ENCODE measurements at places on chromosomes 5 and 9.

DNA sequence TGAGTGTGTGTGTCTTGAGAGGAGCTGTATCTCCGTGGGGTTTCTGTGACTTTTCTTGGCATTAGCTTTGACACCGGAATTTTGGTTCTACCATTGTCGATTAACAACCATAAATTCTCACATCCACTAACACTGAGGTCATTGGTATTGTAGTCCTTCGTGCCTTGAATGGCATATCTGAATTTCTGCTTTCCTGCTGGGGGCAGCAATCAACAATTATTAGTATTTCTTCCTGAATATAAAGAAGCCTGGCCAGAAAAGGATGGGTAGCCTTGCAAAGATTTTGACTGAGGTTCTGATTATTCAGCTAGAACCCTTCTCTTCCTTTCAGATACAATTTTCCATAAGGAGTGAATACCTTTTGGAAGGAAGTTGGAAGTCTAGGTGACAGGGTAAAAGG lies 33.5 kb upstream of the SHOC1 start:
- DNase-seq, result no peak

DNA sequence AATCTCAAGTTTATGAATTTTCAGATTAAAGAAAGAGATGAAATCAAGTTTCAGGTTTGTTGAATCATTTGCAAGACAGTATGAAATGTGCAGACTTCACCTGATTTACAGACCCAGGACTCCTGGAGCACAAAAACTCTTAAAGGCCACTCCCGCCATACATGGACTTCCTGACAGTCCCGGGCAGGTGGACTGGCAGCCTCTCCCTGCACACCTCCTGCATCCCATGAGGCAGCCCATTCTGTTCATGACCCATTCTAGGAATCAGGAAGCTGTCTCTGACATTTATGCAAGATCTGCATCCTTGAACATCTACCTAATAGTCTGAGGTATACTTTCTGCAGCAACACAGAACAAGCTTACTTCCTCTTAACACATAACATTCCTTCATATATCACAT lies 5.9 kb downstream of the DDX31 start:
- DNase-seq, result no peak

DNA sequence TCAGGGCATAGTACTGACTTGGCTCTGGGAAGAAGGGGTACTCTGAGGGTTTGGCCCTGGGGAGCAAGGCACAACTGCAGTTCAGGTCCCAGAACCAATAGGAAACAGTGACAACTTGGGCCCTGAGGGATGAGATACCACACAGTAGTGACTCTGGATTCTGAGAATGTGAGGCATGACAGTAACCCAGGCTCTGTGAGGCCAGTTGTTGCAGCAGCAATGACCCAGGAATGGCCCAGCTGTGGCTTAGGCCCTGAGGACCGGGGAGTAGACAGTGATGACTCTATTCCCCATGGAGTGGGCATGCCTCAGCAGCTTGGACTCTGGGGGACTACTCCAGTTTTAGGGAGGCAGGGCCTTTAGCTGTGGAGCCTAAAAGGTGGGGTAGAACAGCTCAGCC lies 21.5 kb upstream of the NFIL3 start:
- DNase-seq, result no peak

DNA sequence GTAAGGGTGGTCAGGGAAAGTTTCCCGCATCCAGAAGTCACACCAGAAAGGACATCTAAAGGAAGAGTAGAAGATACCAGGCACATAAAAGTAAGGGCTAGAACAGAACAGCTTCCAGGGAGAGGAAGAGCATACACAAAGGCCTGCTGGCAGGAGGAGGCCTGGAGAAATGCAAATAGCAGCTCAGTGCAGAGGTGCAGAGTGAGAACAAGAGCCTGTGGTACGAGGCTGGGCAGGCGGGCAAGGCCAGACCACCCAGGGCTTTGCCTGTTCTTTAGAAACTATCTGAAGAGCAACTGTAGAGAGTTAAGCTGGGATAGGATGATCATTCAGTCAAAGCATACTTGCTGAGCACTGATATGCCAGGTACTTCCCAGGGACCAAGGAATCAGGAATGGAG lies 115.3 kb downstream of the DROSHA start:
- DNase-seq, result no peak

DNA sequence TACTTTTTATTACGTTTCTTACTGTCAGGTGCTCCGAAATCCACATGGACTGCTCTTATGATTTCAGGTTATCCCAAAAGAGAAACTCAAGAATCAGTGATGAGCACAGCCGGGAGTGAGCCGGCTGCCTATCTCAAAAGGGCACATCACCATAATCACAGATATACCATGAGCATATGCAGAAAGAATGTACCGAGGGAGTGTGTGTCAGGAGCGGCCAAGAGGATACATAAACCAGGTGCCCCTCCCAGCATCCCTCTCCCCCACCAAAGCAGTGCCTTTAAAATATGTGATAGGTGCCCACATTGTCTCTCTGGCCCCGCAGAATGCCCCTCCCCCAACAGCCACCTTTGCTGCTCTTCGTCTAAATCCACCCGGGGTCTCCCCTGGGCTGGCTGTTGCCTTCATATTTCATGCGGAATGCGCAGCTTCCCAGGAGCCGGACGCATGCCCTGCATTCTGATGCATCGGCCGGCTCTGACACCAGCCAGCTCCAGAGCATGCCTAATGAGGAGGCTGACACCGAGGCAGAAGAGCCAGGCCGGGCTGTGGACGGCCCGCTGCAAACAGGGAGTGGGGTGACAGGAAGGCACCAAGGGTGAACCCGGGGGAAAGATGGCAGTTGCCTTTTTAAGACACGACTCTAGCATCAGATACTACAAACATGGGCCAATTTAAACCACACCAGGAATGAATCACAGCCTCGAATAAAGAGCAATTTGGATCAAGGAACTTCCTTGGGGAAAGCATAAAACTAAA lies 652.3 kb downstream of the BNC2 start:
- no peak for DNase-seq

DNA sequence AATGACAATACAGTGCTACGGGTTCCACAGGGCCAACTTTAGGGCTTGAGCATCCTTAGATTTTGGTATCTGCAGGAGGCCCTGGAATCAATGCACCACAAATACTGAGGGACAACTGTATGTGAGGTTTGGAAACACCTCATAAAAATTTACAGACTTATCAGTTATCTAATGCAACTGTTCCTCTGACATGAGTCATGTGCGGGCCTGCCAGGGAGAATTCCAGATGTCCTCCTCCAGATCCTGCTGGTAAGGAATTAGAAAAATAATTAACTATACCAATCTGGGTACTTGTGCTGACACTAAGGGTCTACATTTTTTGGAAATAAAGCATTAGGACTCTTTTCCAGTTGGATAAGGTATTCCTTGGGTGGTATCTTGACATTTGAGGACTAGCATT lies 333.3 kb downstream of the ARRDC3 start:
- no peak for DNase-seq

- DNase-seq, result no peak
Observed at GRCh38 chr9:131992906-131993657, 86.6 kb downstream of the MED27 start.

- no peak for DNase-seq
Observed at GRCh38 chr5:88049156-88049555, 219.5 kb downstream of the TMEM161B start.

GRCh38 chr9:27086818-27087680 lies 22.0 kb upstream of the TEK start:
- DNase-seq, result no peak

GRCh38 chr5:73442996-73443627 lies 5.5 kb downstream of the FOXD1 start:
- no peak for DNase-seq

DNA sequence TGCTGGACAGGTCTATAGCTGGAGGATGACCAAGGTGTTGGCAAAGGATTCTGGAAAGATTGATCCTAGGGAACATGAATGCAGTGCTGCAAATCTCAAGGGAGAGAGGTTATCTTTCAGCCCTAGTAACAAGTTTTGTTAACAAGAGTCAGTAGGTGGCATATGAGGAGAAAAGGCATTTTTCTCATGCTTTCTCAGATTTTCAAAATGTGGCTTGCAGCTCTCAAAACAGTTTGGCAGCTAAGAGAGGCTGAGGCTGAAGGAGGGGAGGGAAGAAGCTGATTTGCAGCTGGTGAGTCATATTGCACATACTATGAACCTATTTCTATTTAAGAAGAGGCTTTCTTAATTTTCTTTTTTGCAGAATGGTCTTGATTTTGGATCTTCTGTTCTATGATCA lies 64.3 kb upstream of the PCA3 start:
- DNase-seq, result no peak

DNA sequence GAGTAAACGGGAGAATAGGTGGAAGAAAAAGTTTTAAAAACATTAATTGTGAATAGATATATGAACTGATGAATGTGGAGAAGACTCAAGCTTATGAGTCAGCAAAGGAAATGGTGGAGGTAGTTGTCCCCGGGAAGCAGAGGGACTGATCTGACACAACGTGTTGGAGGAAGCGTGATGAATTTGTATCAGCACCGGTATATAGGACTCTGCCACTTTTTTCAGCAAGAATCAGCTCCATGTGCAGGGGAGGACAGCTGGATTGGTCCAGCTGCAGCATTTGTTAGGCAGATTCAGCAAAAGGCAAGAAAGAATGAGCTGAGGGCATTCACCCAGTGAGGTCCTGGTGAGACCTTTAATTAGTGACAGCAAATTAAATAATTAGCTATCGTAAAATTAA lies 276.0 kb downstream of the TENT4A start:
- DNase-seq, result no peak

DNA sequence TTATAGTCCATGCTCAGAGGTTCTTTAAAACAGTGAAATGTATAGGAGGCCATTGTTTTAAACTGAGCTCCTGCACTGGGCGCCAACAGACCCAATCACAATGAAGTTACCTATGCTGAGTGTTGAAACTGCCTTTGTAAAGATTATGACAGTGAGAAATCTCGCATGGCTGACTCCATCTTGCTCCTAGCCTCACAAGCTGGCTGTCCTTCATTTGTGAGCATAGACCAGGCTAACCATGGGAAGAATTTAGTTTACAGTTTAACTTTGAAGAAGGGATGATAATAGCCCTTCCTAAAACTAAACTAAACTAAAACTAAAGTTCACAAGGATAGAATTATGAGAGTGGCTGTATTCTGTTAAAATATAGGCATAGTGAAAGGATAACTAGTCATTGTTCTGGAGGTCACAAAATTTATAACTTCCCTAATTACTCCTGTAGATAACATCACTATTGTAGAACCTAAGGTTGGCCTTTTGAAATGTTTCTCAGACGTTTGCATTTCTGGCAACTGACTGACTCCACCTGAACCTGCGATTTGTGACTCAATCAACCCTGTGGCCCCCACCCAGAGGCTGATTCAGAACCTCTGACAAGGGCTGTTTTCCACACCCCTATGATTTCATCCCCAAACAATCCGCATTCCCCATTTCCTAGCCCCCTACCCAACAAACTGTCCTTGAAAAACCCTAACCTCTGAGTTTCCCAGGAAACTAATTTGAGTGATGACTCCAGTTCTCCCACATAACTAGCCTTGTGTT lies 59.1 kb downstream of the HMHB1 start:
- no peak for DNase-seq

DNA sequence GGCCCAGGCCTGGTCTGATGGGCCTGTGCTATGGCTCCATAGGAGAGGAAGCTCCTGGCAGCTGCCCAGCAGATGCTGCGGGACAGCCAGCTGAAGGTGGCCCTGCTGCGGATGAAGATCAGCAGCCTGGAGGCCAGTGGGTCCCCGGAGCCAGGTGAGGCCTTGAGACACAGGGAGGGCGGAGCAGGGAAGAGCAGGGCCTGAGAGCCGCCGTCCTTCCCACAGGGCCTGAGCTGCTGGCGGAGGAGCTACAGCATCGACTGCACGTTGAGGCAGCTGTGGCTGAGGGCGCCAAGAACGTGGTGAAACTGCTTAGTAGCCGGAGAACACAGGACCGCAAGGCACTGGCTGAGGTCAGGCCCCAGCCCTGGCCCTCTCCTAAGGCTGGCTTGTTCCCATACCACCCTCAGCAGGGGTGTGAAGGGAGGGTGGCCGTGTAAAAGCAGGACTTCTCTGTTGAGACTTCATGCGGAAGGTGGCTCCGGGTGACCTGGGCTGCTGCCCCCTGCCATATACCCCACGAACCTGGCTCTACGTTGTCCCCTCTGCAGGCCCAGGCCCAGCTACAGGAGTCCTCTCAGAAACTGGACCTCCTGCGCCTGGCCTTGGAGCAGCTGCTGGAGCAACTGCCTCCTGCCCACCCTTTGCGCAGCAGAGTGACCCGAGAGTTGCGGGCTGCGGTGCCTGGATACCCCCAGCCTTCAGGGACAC lies 4.5 kb downstream of the PKN3 start:
- no peak for DNase-seq

- DNase-seq, result no peak
Observed at GRCh38 chr5:52328220-52328806, 459.4 kb upstream of the ITGA1 start.

DNA sequence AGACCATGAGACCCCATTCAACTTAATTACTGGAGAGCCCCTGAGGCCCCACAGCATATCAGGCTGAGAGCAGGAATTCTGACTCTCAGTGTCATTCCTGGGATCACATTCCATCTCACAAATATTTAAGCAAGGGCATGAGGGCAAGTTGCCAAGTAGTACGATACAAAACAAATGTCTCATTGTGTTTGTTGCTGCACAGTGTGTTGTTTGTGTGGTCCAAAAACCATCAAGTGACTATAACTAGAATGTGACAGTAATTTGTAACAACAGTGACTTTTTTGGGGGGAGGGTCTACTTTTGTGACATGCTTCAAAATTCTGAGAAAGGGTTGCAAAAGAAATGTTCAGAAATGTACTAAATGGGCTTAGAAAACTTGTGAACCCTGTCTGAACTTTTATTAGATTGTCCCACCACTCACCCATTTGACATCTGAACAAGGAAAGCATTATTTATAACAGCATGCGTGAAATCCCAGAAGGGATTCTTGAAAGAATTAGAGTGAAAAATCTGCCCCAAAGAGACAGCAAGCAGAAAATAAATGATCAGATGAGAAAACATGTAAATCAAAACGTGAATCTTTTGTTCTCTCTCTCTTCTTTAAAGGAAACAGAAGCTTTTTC lies 347.0 kb downstream of the NTRK2 start:
- DNase-seq, result no peak

- DNase-seq, result no peak
Observed at GRCh38 chr9:110620726-110621125, 41.2 kb upstream of the SVEP1 start.

- no peak for DNase-seq
Observed at GRCh38 chr5:133259199-133259997, 207.6 kb downstream of the HSPA4 start.

GRCh38 chr5:158383486-158383885 lies 524.5 kb upstream of the CLINT1 start:
- DNase-seq, result no peak

DNA sequence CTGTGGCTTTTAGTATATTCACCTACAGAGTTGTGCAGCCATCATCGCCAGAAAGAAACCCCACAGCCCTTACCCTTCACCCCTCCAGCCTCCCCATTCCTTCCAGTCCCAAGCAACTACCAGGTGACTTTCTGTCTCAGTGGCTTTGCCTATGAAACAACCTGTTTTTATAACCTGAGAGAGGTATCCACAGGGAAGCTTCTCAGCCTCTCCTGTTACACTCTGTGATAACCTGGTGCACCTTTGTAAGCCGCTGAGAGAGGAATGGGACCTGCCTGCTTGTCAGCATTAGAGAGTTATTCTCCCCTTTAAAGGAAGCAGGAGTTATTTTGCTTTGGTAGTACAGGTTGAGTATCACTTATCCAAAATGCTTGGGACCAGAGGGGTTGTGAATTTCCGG lies 93.6 kb downstream of the TRIO start:
- DNase-seq, result no peak

Data from activated T-helper 1 cell treated with anti-CD3 and anti-CD28 coated beads, Interleukin-2, amount 50 U/mL, for 16 hours (primary cell).